Stimulated activated CD4-positive, alpha-beta T cell treated with anti-CD3 and anti-CD28 coated beads, Interleukin-1b, Interleukin-23, amount 100 ng/mL, for 24 hours (primary cell): ENCODE measurements at places on chromosomes 5 and 9.

DNA sequence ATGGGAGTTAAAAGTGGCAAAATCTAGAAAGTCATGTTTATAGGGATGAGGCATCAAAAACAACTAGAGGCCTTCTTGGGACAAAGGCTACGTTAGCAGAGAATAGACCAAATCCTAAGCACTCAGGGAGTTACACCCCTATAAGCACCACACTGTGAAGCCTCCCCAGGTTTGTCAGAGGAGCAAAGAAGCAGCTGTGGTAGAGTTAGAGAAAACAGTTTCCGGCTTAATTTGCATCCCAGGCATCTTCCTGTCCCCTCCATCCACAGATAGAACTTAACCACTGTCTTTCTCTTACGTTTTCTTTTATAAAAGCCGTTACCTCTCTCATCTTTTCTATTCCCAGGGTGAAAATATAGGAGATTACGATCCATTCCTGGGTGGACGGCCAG is 188.6 kb upstream of the KLF9 start:
- no peak for DNase-seq

GRCh38 chr5:34564710-34565235 is 91.4 kb upstream of the RAI14 start:
- DNase-seq, result no peak

DNA sequence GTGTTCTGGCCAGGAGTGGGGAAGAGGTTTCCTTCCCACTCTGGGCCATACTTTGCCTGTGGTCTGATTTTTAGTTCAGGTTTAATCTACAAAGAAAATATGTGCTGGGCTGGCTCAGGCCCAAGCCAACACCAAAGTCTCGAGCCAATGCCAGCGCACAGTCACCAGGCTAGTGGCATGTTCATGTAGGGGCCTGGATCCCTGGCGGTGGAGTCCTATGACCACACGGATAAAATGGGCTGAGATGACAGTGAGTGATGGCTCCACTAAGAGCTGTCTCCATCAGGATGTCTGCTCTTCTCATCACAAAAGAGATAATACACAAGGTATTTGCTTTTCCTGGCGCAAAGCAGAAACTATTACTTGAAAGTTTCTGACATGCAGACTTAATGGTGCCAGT is 92.9 kb upstream of the PTPN3 start:
- DNase-seq, result no peak

GRCh38 chr9:5509573-5509972 is 758 bp upstream of the PDCD1LG2 start:
- no peak for DNase-seq

GRCh38 chr9:129988607-129989361 is 54.2 kb downstream of the FNBP1 start:
- DNase-seq, result no peak

- DNase-seq, result no peak
These were observed 128.7 kb downstream of the SLC12A2 start for GRCh38 chr5:128212191-128212806.

- no peak for DNase-seq
These were observed 88.7 kb downstream of the RXRA start for GRCh38 chr9:134414900-134415425.

GRCh38 chr5:90530736-90531487 is 1.5 kb upstream of the LYSMD3 start:
- no peak for DNase-seq
